Muscle of arm (tissue), 14 donors: ENCODE measurements at places on chromosomes 4 and X. TPM values are rescaled to one million over a fixed set of nuclear protein-coding genes. Genes with fewer than 3 reads are reported as not detected.
A peak's percentile ranks its signal among the peaks of the same experiment; 100 is the strongest.

DNA sequence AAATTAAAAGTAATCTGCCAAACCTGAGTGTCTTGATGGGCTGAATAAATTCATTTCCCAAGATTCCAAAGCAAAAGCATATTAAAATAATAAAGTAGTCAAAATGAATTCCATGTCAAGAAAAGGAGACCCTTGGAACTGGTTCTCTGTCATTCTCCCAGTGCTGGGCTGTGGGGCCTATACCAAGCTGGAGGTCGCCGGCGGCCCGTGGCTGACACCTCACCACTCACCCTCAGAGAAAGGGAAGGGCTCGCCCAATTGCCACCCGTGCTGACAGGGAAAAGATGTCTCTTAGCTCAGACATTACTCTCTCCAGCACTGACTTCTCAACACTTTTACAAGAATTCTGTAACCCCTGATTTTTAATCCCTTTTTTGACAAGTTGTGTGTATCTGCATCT, 51.7 kb downstream of the GATB start:
- no peak for DNase-seq

GRCh38 chr4:185914583-185915199, 102.7 kb upstream of the SORBS2 start:
- no peak for DNase-seq

GRCh38 chr4:138234248-138234647, 7.9 kb downstream of the SLC7A11 start:
- no peak for DNase-seq

DNA sequence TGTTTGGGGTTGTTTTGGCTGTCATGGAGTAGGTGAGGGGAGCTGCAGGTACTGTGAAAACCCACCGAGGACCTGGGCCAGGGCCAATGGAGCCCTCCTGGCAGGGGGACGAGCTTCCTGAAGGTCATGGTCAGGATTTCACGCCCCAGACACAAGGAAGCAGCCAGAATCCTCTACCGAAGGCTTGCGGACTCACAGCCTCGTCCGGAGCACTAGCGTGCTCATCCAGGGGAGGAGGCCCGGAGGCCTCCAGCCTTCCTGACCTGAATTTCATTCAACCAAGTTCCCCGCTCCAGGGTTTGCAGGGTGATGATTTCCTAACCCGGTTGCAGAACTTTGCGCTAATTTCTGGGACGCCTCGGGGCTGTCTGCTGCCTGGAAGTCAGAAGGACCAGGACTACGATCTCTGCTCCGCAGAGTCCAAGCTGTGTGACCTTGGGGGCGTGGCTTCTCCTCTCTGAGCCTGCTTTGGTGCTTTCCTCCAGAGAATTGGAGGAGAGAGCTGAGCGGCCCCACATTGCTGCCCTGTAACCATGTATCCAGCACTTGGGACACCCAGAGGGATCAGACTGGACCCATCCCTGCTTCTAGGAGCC, 56.2 kb upstream of the ADRA2C start:
- DNase-seq: no peak

Gene NPY2R
- 1.1 TPM for polyA plus RNA-seq

DNA sequence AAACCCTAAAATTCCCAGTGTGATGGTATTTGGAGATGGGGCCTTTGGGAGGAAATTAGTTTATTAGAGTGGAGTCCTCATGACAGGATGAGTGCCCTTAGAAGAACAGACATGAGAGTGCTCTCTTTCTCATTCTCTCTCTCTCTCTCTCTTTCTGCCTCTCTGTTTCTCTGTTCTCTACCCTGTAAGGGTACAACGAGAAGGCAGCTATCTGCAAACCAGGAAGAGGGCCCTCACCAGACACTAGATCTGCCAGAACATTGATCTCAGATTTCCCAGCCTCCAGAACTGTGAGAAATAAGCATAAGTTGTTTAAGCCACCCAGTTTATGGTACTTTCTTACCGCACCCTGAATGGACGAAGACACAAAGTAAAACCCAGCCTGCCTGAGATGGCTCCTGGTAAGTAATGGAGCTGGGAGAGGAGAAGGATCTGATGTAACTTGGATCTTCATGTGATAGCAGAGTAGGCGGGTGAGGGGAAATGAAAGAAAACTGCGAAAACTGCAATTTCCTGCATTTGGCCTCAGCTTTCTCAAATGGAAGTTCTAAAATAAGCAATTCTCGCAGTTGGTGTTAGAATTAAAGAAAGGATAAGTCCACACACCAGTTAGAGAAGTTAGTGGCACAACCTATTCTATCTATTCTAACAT, 8.7 kb upstream of the CDS1 start:
- no peak for DNase-seq

- no peak for DNase-seq
Measured at GRCh38 chr4:108148316-108148715, 20.4 kb downstream of the LEF1 start.

GRCh38 chr4:2537011-2537830, 774 bp downstream of the FAM193A start:
- DNase-seq: peak; percentile 21

DNA sequence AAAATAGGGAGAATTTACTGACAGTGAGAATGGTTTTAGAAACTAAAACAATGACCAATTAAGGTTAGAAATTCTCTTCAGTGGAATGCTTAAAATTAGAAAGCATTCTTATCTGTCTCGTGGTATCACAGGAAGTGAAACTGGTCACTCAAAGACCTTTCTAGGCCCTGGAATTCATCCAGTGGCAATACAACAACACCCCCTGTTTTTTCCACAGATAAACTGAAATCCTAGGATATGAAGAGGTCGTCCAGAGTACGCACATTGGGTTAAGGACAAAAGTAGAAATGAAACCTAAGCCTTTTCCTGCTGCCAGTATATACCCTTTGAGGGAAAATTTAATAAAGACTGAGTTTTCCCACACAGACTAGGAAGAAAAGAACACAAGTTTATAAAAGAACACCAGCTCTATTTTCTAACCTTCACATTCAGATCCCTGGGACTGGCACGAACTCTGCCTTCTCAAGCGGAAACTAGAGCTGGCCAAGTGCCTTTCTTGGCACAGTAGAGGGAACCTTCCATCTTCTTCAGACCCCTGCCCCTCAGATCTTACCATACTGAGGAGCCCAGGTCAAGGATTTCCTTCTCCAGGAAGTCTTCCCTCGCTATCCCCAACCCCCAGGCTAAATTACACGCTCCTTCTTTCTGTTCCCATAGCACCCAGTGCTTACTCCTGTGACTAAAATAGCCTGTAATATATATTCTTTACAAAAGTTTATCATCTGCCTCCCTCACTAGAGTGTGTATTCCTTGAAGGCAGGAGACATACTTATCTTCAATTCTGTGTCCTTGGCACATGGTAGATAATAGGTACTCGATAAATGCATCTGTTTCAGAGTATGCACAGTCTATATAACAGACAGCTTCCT, 16.9 kb downstream of the LHFPL1 start:
- DNase-seq: no peak
